Activated naive CD8-positive, alpha-beta T cell treated with anti-CD3 and anti-CD28 coated beads, Interleukin-2, amount 10 ng/mL, durations not matched to agents 7 days and 5 days (primary cell): ENCODE measurements at places on chromosomes 1 and 21.

- DNase-seq = no peak
Observed at GRCh38 chr1:102897557-102897956, 210.8 kb downstream of the COL11A1 start.

GRCh38 chr1:154167461-154167860 is 12.6 kb upstream of the NUP210L start:
- no peak for DNase-seq

GRCh38 chr1:17728123-17728712 is 26.9 kb upstream of the ACTL8 start:
- DNase-seq = no peak

DNA sequence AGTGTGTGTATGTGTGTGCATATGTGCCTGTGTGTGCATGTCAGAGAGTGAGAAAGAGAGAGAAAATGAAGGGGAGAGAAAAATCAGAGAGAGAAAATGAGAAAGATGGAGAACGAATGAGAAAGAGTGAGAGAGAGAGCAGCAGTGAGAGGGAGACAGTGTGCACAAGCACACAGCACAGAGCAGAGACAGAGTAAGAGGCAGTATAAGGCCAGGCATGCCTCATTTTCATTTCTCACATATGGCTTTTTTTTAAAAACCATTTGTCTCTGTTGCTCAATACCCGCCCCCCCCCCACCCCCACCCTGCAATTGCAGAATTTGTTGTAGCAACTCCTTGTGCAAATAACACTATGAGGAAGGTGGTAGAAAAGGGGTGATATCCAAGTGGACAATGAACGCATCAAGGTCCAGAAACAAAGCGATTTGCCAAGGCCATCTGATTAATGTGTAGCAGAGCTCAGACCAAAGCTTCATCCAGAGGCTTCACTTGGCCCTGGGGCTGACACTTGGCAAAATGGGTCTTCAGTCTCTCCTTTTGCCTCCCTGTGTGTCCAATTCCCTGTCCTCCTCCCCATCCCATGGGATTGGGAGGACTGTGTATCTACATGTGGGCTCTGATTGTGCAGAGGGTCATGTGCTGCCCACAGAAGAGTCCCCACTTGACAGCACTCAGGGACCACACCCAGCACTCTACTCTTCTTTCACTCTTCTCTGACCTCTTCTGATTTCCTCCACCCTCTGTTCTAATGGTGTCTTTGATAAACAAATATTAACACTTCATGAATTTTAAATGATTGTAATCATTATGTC is 38.9 kb upstream of the HSD3B1 start:
- no peak for DNase-seq

DNA sequence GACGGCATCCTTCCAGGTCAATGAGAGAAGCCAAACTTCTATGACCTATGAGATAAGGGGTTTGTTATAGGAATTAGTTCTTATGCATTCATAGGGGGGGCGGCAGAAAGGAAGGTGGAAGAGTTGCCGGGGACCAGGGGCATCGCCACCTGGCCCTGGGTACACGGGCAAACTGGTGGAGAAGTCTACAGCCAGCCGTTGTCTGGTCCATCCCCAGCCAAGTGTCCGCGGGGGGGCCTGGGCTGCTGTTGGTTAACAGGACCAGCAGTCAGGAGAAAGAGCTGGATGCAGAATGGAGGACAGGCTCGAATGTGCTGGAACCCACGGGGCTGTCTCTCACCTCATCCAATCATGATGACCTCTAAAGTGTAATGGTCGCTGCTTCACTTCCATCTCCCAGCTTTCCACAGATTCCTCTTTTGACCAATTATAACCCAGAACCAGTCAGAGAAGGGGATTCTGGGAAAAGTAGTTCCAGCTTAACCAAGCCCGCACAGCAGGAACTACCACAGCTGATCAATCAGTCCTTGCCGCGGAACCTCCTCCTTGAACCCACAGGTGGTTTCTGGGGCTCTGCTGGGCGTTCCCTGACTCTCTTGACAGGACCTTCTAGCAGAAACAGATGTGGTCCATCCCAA is 17.8 kb downstream of the TMEM51 start:
- no peak for DNase-seq

- DNase-seq = no peak
Observed at GRCh38 chr1:68359045-68359444, 90.7 kb downstream of the RPE65 start.

GRCh38 chr1:152520561-152521090 is 6.3 kb downstream of the CRCT1 start:
- no peak for DNase-seq

DNA sequence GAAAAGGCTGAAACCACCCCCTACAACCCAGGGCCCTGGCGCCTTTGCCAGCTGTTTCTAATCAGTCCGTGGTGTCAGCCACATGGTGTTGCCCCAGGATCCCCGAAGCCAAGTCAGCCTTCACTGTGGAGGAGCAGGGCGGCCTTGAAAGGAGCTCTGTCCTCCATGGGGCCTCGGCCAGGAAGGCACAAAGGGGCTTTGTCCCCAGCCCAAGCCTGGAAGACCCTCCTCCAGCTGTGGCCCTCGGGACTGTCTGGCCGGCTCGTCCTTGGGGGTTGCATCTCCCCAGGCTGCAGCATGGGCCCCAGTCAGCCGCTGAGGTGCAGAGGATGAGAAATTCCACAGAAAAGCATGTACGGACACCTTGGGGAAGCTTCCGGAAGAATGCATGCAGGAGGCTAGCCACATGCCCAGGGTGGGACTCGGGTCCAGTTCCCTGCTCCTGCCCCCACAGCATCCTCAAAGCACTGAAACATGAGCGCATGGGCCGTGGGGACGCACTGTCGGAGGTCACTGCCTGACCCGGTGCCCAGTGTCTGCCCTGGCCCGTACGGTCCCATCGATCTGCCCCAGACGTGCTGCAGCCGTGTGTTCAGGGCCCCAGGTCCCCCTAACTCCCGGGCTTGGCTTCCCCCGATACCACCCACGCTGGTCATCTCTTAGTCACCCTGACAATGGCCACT is 38.6 kb upstream of the POFUT2 start:
- DNase-seq = peak; percentile 24
